ENCODE measurements at places on chromosomes 1 and 21. TPM values are rescaled to one million over a fixed set of nuclear protein-coding genes. Genes with fewer than 3 reads are reported as not detected.

Gene MEAF6
- 43.1 TPM for polyA plus RNA-seq

Gene ANGPTL3
- not detected for polyA plus RNA-seq

DNA sequence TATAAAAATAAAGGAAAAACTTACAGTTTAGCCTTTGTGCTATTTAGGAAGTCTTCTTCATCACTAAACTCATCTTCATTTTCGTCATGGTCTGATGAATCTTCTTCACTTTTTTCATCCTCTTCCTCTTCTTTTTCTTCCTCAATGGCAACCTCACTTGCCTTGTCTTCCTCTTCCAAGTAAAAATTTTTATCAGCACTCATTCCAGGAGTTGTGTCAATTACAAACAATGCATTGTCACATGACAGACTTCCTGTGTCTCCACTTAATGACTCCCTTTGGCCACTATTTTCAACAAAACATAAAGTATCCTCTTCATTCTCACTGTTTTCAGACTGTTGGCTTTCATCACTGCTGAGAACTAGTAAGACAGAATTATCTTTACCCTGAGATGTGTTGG lies 2.8 kb downstream of the DNTTIP2 start:
- DNase-seq, result no peak

Gene HEYL
- 0.50 TPM for polyA plus RNA-seq

Gene RORC
- not detected for polyA plus RNA-seq

DNA sequence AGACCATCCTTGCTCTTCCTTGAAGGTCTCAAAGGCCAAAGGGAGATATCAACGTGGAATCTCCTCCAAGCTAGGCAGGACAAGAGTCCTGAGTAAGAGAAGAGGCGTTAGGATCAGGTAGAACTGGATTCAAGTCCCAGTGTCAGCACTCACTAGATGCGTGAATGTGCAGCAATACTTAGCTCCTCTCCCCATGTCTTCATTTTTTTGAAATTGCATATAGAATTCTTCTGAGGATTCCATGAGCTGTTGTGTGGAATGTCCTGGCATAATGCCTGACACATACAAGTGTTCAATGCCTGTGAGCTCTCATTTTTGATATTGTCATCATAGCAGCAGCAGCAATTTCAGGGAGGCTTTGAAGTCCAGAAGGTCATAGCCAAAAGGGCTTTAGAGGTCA lies 333.2 kb downstream of the KCNH1 start:
- no peak for DNase-seq

Gene SPRR3
- not detected for polyA plus RNA-seq

GRCh38 chr1:204284929-204285328 lies 71.1 kb upstream of the GOLT1A start:
- no peak for DNase-seq

GRCh38 chr1:54275349-54275748 lies 75.4 kb downstream of the MRPL37 start:
- DNase-seq, result no peak

DNA sequence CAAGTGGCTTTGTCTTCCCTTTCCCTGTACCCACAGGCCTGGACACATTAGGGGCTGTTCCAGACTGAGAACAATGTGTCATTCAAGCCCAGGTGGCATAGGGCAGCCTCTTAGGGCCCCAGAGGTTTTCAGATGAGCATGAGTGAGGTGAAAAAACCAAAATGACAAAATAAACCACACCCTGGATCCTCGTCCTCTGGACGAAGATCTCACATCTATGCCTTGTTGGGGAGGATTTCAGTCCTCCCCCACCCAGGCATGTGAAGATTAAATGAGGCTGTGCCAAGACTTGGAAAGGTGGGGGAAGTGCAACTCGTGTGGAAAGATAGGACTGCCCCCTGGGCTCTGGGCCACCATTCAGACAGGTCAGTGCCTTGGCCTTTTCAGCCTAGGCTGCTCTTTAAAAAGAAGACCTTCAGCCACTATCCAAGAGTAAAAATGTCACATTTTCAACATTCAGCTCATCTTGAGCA lies 32.8 kb upstream of the IL19 start:
- no peak for DNase-seq

DNA sequence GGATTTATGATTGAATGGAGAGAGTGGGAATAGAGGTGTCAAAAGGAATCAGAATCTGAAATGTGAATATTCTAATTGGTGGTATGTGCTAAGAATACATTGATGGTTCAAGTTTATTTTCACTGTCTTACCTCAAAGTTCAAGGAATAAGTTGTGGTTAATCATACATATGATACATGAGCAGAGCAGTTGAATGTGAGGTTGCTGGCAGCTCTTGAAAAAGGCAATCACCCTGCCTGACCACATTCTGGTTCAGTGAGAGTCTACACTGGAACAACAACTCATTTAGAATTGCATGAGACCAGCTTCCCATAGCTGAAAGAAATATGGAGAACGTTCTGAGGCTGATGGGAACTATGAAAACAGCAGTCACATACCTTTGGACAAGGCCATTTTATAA lies 68.3 kb upstream of the ARHGAP29 start:
- no peak for DNase-seq

GRCh38 chr21:45330075-45330781 lies 42.5 kb upstream of the POFUT2 start:
- DNase-seq, result peak; percentile 46

DNA sequence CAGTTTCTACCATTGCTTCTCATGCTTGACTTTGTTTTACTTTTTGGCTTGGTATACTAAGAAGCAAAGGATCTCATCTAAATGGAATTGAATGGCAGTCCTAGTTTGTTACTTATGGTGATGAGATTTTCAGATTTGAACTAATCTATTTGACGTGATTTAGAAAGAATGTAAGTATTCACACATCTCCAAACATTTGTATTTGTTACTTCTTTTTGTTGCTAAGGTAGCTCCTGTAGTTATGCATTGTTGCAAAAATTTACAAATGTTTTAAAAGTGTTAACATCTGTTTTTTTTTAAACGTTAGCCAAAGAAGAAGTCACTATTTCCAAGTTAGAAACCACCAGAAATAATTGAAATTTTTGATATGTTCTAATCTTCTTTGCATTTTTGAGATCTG lies 222.5 kb downstream of the RPS6KC1 start:
- no peak for DNase-seq

Gene CELA3A
- not detected for polyA plus RNA-seq

DNA sequence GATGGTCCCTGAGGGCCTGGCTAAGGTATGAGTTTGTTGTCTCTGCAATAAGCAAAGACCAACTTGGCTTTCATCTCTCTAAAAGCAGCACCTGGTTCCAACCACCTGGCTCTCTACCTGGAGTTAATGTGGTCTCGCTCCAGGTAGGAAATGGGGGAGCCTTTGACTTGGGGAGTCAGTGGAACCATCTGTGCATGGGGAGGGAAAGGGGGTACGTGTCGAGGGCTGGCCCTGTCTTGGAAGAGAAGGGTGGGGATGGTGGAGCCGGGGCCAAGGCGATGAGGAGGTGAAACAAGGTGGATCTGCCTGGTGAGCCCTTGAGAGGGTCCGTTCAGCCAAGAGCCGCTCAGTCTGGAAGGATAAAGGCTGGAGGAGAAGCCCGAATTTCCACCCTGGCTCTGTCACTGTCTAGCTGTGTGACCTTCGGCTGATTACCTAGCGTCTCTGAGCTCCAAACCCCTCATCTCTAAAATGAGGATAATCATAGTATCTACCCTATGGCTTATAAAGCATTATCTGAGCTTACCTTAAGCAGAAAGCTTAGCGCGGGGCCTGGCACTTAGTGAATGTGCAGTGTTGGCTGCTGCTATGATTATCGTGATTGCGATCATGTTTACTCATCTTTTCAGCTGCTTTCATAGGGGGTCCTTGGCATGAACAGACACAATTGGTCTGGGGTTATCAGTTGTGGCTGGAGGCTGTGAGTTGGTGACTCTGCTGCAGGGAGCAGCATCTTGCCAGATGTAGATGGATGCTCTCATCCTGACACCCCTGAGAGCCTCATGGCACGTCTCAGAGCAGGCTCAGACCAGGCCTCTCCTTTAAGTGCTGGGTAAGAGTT lies 78.7 kb downstream of the ACTL8 start:
- DNase-seq, result no peak
